ENCODE measurements at places on chromosomes 7 and 10.
A peak's percentile ranks its signal among the peaks of the same experiment; 100 is the strongest.

DNA sequence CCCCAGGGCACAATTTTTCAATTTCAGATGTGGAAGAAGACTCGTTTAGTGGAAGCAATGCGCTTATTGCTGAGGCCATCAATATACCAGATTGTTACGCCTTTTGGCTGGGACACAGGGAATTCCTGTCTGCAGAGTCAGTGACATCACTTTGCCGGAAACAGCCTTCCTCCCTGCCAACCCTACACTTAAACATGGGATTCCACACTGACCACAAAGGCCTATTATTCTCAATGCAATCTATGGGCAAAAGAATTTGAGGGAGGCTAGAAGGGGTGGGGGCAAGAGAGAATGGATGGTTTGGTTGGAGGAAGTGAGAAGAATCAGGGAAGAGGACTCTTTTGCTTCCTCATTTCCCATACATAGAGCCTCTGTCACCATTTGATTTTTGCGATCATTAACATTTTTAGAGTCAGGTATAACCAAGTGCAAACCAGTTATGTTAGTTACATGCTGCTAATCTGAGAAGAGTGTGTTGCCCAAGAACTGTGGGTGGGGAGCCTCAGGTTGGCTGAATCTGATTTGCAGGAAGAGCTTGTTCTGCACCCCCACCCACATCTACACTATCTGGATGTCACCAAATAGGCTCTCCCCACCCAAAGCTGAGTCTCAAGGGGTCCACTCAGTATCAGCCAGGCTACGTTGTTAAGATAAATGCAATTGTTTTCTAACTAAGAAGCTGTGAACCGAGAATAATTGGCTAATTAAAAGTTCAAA lies 58.2 kb downstream of the ENTPD1 start:
- no peak for DNase-seq

DNA sequence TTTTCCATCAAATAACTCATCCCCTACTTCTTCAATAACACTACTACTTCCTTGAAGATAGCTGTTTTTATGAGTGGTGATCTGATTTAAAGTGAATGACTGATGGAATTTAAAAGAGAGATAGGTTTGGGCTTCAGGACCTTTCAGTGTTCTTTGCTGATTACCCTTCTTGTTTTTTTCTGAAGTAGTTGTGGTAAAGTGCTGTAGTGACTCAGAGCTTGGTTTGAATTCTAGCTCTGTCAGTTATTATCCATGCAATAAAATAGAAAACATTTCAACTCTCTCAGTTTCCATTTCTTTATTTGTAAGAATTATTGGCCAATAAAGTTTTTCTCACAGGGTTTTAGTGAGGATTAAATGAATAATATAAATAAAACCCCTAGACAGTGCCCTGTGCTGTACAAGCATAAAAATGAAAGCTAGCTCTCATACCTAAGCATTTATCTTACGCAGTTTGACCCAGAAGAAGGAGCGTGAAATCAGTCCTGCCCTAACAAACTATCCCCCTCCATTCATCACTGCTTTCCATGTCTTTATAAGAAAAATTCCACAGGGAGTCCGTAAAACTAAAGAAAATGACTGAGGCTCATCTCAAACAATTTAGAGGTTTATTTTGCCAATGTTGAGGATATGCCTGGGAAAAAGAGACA lies 25.1 kb upstream of the AKAP9 start:
- DNase-seq: no peak

DNA sequence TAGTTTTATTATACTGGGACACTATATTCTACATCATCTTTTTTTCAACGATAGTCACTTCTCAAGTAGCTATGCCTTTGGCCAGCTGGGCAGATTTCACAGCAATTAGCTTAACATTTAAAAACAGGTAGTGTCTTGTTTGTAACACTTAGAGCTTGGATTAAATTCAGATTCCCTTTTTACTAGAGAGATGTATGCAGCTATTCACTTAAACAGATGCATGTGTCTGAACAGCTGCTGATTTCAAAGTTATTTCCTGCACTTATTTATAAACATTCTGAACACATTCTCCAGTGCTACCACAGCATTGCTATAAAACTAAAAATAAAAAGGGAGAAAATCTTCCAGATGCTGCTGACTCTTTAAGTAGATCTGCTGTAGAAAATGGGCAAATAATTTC lies 637.2 kb downstream of the POM121L12 start:
- no peak for DNase-seq

- no peak for DNase-seq
These were observed 32.0 kb downstream of the TSPAN14 start for GRCh38 chr10:80485946-80486764.

DNA sequence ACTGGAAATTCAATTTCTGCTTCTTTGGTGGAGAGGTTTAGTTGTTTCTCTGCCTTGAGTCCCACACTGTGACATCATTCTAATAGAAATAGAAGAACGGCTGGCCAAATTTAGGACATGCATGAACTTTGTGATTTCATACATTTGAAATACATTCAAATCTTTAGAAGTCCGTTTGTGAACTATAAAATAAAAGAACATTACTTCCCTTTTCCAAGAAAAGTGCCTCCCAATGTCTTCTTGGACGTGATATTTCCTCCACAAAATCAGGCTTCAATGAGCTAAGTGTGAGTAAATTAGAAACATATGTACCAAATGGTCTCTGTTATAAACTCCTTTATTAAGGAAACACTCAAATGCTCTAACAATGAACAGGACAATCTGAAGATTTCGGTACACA lies 314.5 kb upstream of the AKR1E2 start:
- DNase-seq: no peak

- DNase-seq: no peak
These were observed 1.5 kb upstream of the C1GALT1 start for GRCh38 chr7:7180725-7181449.

DNA sequence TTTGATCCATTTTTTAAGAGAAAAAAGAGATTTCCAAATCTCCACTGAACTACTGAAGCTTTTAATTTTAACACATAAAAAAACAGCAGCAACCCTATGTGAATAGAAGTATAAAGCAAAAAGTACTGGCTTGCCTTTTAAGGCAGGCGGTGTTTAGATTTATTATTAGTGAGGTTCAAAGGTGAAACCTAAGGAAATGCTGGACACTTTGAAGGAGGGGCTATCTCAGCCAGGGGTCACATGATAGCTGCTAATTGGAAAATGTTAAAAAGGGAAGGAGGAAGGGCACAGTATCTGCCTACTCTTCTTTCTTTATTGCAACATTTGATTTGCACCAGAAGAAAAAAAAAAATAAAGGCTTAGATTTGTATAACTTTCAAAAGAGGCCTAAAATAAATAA lies 183.8 kb downstream of the SKAP2 start:
- DNase-seq: no peak

DNA sequence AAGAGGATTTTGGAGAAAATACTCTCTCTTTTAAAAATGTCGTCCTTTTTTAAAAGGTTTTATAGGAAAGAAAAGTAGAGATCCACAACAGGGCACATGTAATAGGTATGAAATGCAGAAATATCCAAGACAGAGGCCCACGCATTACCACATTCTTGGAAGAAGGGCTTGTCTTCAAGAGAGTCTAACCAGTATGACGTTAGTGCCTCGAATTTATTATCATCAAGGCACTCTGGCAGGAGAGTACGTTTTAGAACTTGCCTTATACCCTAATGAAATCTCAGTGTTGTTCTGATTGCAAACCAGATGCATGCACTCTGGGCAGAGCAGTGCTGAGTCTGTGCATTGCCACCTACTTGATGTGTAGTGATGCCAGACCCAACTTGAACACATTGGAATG lies 342.6 kb upstream of the NFE2L3 start:
- no peak for DNase-seq

DNA sequence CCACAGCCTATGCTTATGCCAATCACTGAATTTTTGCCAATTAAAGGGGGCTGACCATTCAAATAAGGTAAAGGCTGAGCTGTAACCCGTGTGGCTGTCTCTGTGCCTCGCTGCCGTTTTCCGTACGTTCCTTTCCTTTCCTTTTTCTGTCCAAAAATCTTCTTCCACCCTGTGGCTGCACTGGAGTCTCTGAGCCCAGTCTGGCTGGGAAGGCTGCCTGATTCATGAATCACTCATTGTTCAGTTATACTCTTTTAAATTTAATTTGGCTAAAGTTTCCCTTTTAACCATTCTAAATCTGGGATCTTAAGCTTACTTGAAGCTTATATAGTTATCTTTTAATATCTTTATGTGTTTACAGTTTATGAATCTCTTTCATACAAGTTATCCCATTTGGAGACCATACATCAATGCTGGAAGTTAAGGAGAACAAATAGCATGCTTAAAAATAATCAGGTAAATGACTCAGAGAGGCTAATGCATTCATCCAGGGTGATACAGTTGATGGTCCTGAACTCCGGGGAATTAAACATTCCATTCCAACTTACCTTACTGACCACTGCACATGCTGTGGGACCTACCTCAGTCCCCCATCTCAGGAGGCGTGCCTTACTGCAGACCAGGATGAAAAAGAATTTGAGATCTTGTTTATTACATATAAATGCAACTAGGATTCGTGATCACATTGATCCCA lies 385.3 kb upstream of the ADARB2 start:
- no peak for DNase-seq

DNA sequence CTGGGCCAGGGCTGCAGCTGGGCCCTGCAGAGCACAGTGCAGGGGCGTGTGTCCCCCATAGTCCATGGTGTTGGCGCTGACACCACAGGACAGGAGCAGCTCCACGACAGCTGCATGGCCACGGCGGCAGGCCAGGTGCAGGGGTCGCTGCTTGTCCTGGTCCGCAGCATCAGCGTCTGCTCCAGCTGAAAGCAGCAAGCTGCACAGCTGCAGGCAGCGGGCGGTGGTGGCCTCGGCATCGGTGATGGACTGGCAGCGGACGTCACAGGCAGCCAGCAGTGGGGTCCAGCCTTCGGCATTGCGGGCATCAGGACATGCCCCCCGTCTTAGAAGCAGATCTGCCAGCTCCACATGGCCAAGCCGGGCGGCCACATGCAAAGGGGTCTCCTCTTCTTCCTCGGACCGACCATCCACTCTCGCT lies 6.0 kb downstream of the ASB10 start:
- DNase-seq: no peak

- DNase-seq: no peak
These were observed 518 bp upstream of the COMMD3 start for GRCh38 chr10:22315455-22316285.

- DNase-seq: no peak
These were observed 9.7 kb downstream of the ITPRIP start for GRCh38 chr10:104328646-104328895.

DNA sequence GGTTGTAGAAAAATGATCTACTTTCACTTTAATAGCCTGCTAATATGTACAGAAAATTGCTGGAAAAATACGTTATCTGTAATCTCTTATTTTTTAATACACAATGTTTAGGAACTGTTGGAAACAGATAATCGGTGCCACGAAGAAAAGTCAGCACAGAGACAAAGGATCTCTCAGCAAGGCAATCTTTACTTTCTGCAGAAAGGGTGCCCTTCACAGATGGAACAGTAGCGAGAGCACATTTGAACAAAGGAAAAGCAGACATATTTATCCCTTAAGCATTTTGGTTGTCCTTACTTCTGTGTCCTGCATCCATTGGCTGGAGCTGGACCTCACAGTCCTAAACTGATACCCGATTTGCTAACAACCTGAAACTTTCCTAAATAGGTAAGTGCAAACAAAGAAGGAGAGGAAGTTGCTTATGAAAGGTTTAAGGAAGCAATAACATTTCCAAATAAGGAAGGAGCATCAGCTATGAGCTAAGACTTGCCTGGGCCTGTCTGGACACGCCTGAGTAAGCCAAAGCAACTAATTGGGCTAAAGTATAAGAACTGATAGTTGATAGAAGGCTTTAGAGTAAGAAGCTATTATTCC lies 640.0 kb downstream of the SH2D4B start:
- DNase-seq: no peak

- DNase-seq: no peak
These were observed 99.7 kb upstream of the PITRM1 start for GRCh38 chr10:3272300-3272699.

DNA sequence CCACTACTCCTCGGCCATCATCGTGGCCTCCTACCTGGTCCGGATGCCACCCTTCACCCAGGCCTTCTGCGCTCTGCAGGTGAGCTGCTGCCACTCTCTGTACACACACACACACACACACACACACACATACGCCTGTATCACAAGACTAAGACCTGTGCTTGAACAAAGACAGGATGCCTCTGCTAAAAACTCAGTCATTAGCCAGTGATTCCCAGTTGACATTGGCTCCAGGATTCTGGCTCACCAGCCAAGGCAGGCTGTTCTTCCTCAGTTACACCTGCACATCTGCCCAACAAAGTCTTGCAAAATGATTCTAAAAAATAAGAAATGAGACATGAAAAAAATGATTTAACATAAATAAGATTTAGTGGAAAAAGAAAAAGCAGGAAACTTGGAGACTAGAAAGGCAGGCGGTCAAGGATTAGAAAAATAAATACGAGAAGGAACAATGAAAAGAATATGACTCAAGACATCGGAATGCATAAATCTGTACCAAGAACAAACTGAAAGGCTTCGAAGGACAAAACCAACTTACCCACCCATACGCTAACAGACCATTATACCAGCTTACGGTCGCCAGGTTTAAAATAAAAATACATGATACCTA lies 7.4 kb upstream of the LRRC18 start:
- DNase-seq: no peak

DNA sequence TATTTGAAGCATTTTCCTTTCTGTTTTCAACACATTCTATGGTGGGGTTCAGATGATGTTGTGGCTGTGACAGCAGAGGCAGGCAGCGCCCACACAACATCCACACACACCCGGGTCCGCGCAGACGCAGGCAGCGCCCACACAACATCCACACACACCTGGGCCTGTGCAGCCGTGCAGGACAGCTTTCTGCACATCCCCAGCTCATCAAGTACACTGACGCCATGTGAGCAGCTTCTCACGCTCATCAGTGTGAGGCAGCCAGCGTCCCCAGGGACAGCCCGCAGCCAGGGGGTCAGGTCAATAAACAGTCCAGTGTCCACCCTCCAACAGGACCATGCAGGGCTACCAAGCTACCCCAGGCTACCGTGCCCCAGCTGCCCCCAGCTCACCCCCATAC lies 272.8 kb upstream of the TCERG1L start:
- DNase-seq: no peak

- no peak for DNase-seq
These were observed 10.6 kb upstream of the UPP1 start for GRCh38 chr7:48078470-48078869.

GRCh38 chr10:45008524-45009161 lies 7.9 kb downstream of the ZNF22 start:
- DNase-seq: peak; percentile 4

DNA sequence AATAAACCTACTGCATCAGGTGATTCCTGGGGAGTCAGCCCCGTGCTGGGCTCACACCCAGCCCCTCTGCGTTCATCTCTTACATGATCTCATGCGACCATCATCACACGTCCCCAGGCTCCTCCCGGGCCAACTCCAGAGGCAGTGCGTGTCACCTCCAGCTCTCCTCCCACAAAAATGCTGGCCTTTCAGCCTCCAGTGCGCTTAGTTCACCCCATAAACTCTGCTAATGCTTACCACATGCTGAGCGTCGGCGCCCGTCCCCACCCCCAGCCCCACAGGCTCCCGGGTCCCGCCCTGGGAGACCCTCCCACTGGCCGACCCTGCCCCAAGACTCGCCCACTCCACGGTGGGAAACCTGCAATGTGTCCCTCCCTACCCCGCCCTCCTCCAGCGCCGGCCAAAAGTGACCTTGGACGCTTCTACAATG lies 816 bp upstream of the SDK1 start:
- DNase-seq: no peak

- no peak for DNase-seq
These were observed 110.4 kb downstream of the HIPK2 start for GRCh38 chr7:139667377-139667776.

GRCh38 chr10:58266003-58266825 lies 1.5 kb downstream of the IPMK start:
- DNase-seq: peak; percentile 14
